ENCODE measurements at places on chromosomes 16 and 17.
A peak's percentile ranks its signal among the peaks of the same experiment; 100 is the strongest.

DNA sequence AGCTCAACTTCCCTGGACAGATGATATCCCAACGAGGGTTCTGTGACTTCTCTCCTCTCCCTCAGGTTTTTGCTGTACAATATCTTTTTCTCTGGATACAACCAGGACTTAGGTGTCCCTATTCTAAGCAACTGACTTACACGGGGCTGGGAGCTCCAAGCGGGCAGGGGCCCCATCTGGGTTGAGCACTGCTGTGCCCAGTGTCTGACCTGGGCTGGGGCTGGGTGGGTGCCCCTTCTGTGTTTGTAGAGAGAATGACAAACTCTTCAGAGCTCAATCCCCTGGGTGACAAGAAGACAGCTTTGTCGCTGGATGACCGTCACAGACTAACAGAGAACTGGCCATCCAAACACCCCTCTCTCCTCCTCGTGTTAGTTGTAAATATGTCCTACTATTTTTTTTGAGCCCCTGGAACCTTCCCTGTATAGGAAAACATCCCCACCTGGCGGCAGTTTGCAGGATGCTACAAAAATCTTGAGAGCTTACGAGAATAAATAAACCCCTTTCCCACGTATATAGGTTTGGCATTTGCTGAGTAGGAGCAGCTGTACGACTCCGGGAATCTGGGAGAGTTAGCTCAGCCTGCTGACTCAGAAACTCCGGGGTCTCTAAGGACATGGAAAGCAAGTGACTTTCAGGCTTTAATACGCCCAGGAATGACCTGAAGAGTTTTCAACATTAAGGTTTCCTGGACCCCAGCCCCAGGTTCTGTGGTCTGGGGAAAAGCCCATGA is 23.7 kb upstream of the RCVRN start:
- no peak for DNase-seq

GRCh38 chr17:43803758-43804157 is 23.5 kb downstream of the CFAP97D1 start:
- no peak for DNase-seq

- no peak for DNase-seq
Measured at GRCh38 chr16:4317532-4318450, 1.9 kb downstream of the GLIS2 start.

GRCh38 chr17:58189436-58190146 is 2.9 kb upstream of the EPX start:
- DNase-seq = peak; percentile 39

- DNase-seq = no peak
Measured at GRCh38 chr17:64496348-64496785, 487 bp downstream of the POLG2 start.

- DNase-seq = no peak
Measured at GRCh38 chr16:88783391-88784073, 1.5 kb downstream of the PIEZO1 start.

GRCh38 chr16:1066584-1067172 is 5.9 kb upstream of the SSTR5 start:
- no peak for DNase-seq

DNA sequence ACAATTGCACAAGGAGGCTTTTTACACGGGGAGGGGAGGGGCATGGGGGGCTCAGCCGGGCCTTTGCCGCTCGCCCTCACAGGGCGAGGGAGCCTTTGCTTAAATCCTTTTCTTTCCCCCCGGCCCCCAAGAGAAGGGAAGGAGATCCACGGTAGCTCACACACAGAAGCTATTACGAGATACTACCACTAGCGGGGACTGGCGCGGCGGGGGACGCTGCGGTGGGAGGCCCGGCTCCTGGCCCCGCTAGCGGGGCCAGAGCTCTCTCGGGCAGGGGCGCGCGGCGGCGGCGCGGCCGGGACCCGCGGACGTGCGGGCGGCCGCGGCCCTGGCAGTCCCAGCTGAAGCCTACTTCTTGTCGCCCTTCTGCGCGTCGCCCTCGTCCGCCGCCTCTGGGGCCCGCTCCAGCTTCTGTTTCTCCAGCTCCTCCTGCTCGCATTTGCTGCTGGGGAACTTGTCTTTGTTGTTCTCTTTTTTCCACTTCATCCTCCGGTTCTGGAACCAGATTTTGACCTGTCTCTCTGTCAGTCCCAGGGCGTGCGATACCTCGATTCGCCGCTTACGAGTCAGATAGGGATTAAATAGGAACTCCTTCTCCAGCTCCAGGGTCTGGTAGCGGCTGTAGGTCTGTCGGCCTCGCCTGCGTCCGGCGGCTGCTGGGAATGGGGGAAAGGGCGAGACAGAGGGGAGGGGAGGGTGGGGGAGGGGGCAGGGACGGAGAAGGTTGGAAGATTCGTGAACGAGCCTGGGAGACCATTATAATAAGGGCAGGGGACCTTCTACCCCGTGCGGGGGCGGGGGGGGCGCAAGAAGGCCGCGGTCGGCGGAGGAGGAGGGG is 2.0 kb downstream of the HOXB8 start:
- DNase-seq = no peak

DNA sequence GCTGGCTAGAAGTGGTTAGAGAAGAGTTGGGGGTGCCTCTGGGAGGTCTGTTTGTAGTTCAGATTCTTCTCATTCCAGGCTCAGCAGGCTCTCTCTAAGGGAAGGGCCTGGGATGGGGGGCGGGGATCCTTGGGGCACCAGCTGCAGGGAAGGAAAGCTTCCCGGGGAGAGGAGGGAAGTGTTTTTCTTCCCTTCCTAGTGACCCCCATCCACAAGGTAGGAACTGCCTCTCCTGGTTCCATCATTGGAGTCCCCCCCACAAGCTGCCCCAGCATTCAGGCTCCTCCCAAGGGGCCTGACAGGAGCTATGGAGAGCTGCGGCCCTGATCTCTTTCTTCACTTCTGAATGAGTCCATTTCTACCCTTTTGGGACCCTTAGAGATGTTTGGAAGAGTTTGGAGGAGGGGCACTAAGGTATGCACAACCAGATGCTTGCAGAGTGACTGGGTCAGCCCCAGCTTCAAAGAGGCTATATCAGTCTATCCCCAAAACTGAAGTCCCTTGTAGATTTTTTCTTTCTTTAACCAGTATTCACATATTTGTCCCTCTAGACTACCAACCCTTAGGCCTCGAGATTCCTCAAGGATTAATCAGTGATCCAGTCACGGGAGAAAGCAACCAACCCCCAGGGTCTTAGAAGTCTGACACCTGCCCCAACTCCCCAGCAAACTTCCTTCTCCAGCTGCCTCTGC is 13.9 kb upstream of the FZD2 start:
- no peak for DNase-seq

DNA sequence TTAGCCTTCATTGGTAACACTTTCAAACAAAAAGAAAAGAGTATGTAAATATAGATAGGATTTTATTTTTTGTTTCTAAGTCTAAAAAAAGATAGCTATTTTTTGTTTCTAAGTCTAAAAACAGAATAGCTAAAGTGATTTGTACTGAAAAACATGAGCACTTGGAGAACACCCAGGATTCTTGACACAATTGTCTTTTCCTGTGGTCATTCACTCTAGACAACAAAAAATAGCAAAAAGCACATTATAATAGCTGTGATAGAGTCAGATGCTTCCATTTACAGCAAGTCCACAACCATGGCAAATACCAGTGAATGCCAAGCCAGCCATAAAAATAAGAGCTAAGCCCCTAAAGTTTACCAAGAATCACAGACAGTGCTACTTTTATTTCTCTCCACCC is 36.7 kb downstream of the SKAP1 start:
- DNase-seq = no peak

DNA sequence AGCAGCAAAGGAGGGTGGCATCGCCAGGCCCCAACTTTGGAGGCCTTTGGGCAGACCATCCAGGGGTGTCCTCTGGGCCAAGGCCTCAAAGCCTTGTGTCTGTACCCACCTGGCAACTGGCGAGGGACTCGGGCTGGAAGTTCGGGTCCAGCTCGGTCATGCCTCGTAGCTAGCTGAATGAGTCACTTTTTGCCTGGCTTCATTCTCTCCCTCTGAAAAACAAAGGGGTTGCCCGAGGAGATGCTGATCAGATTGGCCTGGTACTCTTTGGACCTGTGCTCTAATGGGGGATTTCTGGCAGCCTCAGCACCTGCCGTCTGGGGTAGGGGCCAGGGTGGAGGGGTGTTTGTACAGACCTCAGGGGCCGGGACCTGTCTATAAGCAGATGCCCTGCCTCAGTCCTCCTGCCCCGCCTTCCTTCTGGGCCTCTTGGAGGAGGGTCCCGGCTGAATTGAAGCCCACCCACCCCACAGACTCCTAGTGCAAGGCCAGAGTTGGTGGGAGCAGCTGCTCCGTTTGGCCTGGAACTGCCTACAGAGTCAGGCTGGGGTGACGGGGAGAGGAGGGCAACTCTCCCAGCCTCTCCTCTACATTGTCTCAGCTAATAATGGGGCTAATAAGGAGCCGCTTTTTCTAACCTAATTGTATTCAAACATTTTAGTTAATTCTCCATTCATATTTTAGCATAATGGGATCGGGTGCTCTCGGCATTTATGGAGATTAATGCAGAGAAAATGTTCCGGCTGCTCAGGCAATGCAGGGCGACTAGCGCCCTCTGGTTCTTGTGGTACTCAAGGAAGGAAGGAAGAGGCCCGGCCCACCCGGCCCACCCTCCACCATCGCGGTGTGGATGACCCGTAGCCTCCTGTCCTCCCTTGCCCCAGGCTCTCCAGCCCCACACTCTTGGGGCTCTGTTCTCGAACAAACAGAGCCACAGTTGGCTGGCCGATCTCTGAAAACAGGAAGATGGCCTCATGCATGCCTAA is 21.4 kb upstream of the ABCC3 start:
- DNase-seq = no peak

GRCh38 chr17:72869630-72870029 is 222.9 kb downstream of the SLC39A11 start:
- DNase-seq = no peak

DNA sequence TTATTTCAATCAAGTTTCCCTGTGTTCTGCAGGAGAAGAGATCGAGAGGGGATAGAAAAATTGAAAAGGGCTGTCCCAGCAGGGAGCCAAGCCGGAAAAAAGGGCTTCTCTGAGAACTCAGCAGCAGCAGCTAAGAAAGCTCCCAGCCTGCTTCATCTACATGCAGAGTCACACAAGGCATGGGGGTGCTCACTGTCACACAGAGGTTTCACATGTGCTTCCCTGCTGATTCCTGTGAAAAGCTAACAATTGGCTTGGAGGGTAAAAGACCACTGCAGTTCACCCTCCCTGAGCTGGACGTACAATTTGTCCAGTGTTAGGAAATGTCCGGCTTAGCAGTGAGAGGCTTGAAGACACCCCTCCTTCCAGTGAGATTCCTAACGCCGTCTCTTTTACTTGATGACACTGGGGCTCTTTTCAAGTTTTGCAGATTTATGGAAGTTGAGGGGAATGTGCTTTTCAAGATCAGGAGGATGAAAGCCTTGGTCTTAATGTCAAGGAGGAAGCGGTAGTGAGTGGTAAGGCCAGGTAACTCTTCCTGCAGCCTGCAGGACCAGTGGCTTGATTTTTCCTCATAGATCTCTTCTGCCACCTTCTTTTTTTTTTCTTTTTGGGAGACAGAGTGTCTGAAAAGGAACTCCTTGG is 85.6 kb downstream of the WNT3 start:
- no peak for DNase-seq
